ENCODE measurements at places on chromosomes 12 and 14. TPM values are rescaled to one million over a fixed set of nuclear protein-coding genes. Genes with fewer than 3 reads are reported as not detected.
A peak's percentile ranks its signal among the peaks of the same experiment; 100 is the strongest.

SCYL2 gene
- total RNA-seq = 31.0 TPM

- no peak overlapping the region for H3K4me3 ChIP-seq
- no peaks in the 10 kb centered on the region for H3K36me3 ChIP-seq
- peak; percentile 62 for DNase-seq
- H3K27ac ChIP-seq = no peak overlapping the region
- H3K27me3 ChIP-seq = no peaks in the 10 kb centered on the region
Observed at GRCh38 chr12:32533971-32534590, 134.7 kb downstream of the FGD4 start.

RAPGEF3 gene
- total RNA-seq = 5.7 TPM

NID2 gene
- total RNA-seq = not detected

DNA sequence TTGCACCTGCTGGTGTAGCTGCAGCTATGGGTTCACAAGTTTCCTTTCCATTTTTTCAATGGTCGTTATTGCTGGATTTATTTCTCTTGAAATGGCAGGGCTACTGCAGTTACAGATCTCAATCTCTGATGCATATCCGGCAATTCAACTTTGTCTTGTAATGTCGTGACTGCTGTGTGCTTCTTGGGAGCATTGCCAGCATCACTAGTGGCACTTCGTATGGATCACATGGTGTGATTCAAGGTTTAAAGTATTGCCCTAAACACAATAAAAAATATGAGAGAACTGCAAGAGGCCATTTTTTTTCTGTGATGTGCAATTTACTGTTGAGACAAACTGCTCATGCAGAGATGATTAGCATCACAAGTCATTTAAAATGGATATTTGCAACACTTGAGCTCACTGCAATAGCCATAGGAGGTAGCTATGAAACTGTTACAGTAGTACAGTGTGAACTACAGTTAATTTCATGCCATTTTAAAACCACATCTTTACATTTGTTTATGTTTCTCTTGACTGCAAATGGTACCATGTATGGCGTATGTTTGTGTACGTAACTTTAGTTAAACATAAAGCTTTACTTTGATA is 217.4 kb upstream of the PDE3A start:
- H3K27ac ChIP-seq = no peak overlapping the region
- no peak overlapping the region for H3K4me3 ChIP-seq
- no peak for DNase-seq
- no peaks in the 10 kb centered on the region for H3K27me3 ChIP-seq
- no peaks in the 10 kb centered on the region for H3K4me1 ChIP-seq

FBRSL1 gene
- 76.1 TPM for total RNA-seq

DNA sequence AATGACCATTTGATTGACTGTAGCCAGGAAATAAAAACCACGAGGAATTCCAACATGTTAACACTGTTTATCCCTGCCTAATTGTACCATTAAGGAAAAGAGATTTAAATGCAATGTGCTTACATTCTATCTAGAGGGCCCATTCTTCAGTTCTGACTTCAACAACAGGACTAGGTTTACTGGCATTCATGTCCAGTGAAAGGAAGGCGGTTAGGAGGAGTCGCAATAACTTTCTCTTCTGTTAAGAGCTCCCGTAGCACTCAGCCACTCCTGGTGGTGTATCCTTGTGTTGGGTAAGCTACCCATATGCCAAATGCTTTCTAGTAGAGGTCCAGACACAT is 154.7 kb downstream of the STXBP6 start:
- H3K27me3 ChIP-seq = no peaks in the 10 kb centered on the region
- H3K4me3 ChIP-seq = no peak overlapping the region
- no peak for DNase-seq
- H3K36me3 ChIP-seq = no peaks in the 10 kb centered on the region

DNA sequence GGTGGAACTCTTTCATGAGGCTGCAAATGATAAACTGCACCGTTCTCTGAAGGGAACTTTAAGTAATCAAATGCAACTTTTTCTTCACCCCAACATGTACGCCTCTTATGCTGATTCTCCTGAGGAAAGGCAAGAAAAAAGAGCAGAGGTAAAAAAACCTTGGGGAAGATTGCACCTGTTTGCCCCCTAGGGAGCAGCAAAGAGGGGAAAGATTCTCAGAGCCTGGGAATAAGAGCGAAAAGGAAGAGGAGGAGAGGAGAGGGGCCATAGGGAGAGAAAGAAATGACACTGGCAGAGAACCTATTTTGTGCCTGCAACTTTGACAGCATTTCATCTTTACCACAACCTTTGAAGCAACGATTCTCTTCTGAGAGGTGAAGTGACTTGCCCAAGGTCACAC is 254.6 kb downstream of the KSR2 start:
- H3K27me3 ChIP-seq = peaks cover 16% of the 10 kb centered on the region
- H3K36me3 ChIP-seq = no peaks in the 10 kb centered on the region
- no peak for DNase-seq
- no peak overlapping the region for H3K27ac ChIP-seq
- H3K4me3 ChIP-seq = no peak overlapping the region
- no peaks in the 10 kb centered on the region for H3K4me1 ChIP-seq

DNA sequence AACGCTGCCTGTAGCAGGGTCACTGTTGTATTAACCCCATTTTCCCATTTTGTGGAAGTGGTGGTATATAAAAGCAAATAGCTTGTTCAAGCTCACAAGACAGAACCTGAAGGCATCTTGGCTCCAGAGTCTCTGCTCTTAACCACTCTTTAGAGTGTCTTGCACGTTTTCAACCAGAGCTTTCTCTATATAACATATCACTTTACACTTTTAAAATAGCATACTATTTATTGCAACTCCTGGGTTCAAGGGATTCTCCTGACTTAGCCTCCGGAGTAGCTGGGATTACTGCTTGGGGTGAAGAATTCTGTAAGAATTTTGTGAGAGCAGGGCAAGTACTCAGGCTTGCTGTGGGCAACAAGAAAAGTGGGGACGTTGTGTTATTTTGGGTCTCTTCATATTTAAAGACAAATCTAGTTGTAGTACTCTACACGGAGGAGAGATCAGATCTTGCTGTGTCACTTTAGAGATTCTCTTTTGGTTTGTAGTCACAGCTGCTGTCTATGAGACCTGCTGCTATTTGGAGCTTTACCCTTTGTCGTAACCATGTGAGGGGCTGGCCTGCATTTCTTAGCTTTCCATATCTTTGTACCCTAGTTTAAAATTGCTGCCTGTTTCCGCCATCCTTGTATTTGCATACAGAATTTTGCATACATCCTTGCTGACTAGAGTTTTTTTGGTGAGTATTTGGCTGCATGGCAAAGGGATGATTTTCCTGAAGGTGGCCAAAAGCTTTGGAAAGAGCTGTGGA is 40.7 kb downstream of the WDR20 start:
- no peaks in the 10 kb centered on the region for H3K27me3 ChIP-seq
- H3K27ac ChIP-seq = peak overlapping the region; percentile 1
- no peak overlapping the region for H3K4me3 ChIP-seq
- peaks cover 20% of the 10 kb centered on the region for H3K4me1 ChIP-seq

GRCh38 chr12:132276827-132277373 is 52.5 kb downstream of the GALNT9 start:
- H3K27ac ChIP-seq = no peak overlapping the region
- no peaks in the 10 kb centered on the region for H3K36me3 ChIP-seq
- H3K4me3 ChIP-seq = no peak overlapping the region
- H3K4me1 ChIP-seq = no peaks in the 10 kb centered on the region

KCNK10 gene
- not detected for total RNA-seq

DNA sequence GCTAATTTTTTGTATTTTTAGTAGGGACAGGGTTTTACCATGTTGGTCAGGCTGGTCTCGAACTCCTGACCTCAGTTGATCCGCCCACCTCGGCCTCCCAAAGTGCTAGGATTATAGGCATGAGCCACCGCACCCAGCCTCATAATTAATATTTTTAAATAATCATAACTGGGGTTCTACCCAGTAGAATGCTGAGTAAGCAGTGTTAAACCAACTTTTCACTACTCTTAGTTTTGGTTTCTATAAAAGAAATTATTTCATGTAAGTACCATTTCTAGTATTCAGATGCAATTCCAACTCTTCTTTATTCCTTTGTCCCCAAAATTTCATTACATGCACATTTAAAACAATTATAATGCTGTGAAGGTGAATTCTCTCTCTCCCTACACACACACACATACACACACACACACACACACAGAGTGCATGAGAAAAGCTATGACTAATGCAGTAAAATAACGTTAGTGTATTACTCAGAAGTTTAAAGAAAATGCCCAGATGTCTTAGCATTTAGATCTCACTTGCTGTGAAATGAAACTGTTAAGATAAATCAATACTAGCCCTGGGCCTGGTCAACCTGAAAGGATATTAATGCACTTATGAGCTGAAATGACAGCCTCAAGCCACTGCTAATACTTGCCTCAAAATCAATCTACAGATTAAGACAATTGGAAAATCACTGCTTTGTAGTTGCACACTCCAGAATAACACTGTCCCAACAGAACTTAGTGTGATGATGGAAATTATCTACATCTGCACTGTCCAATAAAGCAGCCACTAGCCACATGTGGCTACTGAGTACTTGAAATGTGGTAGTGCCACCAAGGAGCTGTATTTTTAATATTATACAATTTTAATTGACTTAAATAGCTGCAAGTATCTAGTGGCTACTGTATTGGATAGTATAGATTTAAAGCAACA is 36.0 kb downstream of the PTPN21 start:
- H3K36me3 ChIP-seq = no peaks in the 10 kb centered on the region
- peaks cover 5% of the 10 kb centered on the region for H3K4me1 ChIP-seq
- H3K27me3 ChIP-seq = no peaks in the 10 kb centered on the region
- no peak overlapping the region for H3K4me3 ChIP-seq
- no peak for DNase-seq
- H3K27ac ChIP-seq = no peak overlapping the region

DNA sequence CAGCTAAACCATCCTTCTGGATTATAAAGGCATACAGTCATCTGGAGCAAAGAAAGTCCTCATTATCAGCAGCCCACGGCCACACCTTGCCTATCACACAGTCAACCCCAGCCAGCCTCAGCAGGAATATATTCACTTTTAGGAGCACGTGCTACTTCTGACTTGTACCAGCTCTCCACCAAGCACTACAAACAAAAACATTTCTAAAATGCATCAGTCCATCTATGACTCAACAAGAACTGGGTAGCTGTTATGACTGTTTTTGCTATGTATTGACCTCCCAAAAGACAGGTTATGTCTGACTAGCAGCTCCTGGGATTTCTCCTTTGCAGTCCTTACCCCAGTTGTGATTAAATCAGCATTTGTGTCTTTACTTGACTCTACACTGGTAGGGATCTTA is 31.2 kb downstream of the NUAK1 start:
- no peaks in the 10 kb centered on the region for H3K27me3 ChIP-seq
- peaks cover 51% of the 10 kb centered on the region for H3K4me1 ChIP-seq
- DNase-seq = no peak
- peaks cover 8% of the 10 kb centered on the region for H3K36me3 ChIP-seq
- H3K27ac ChIP-seq = peak overlapping the region; percentile 63

- peaks cover 7% of the 10 kb centered on the region for H3K4me1 ChIP-seq
- no peak overlapping the region for H3K4me3 ChIP-seq
- DNase-seq = no peak
- H3K36me3 ChIP-seq = no peaks in the 10 kb centered on the region
Observed at GRCh38 chr12:47202176-47202575, 122.4 kb upstream of the AMIGO2 start.

C1RL gene
- total RNA-seq = 70.4 TPM

GRCh38 chr12:96383991-96384390 is 16.2 kb downstream of the CDK17 start:
- H3K27me3 ChIP-seq = no peaks in the 10 kb centered on the region
- H3K4me3 ChIP-seq = no peak overlapping the region
- no peak overlapping the region for H3K27ac ChIP-seq
- no peaks in the 10 kb centered on the region for H3K4me1 ChIP-seq
- no peaks in the 10 kb centered on the region for H3K36me3 ChIP-seq
- DNase-seq = no peak

DNA sequence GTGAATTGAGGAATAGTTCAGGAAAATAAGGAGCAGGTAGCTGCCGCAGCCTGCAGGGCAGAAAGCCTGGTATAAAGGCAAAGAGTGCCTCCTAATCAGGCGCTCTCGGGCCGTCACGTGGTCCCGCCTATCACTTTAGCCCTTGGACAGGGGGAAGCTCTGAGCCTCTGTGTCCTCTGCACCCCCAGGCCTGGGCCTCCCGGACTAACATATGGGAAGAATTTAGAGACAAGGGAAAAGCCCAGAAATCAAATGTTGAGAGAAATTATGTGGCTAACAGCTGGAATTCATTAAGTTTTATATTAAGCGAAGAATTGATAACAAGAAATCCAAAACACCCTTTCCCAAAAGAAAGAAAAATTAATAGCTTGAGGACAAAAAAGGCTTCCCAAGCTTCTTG is 417.7 kb downstream of the ATP23 start:
- peaks cover 3% of the 10 kb centered on the region for H3K4me1 ChIP-seq
- H3K27ac ChIP-seq = no peak overlapping the region
- H3K27me3 ChIP-seq = no peaks in the 10 kb centered on the region
- no peaks in the 10 kb centered on the region for H3K36me3 ChIP-seq
- H3K4me3 ChIP-seq = no peak overlapping the region

FOXN3 gene
- total RNA-seq = 4.2 TPM

DNA sequence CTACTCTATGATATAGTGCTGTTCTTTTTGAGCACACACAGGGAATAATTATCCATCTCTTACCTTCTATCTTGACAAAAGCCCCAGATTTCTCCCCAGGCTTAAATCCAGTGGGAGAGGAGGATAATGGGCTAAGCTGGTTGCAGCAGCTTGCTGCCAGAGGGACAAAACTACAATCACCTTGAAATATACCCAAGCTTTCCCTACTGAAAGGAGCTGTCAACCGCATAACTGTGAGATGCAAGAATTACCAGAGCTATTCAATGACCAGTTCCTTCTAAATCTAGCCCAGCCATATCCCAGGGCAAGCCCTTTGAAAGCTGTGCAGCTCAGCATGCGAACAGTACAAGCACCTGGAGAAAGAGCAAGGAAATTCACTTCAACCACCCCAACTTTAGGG is 943 bp upstream of the MGAT4C start:
- no peaks in the 10 kb centered on the region for H3K4me1 ChIP-seq
- no peaks in the 10 kb centered on the region for H3K27me3 ChIP-seq
- no peak for DNase-seq
- H3K4me3 ChIP-seq = no peak overlapping the region
- no peak overlapping the region for H3K27ac ChIP-seq

DNA sequence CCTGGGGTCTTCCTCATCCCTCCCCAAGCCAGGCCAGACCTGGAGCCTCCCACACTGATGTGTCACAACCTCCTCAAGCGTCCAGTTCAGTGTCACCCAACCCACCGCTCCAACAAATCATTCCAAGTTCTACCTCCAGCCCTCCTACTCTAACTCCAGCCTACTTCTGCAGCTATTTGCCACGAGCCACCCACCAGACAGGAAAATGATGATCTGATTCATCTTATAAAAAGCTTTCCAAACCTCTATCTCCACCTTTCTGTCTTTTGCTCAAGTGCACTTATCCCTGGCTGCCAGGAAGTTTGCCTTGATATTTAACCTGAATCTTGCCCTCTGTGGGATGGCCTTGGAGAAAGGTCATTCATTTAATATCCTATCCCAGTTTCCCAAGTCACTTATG is 30.2 kb downstream of the SMUG1 start:
- no peaks in the 10 kb centered on the region for H3K4me1 ChIP-seq
- no peak overlapping the region for H3K27ac ChIP-seq
- no peak for DNase-seq
- peaks cover 7% of the 10 kb centered on the region for H3K27me3 ChIP-seq
- H3K36me3 ChIP-seq = no peaks in the 10 kb centered on the region

- 0 out of 2 replicates have a peak overlapping the region, but pooled peaks have one; percentile 1 for H3K27ac ChIP-seq
- no peak overlapping the region for H3K4me3 ChIP-seq
- H3K4me1 ChIP-seq = peaks cover 22% of the 10 kb centered on the region
- H3K36me3 ChIP-seq = peaks cover 5% of the 10 kb centered on the region
- no peaks in the 10 kb centered on the region for H3K27me3 ChIP-seq
- no peak for DNase-seq
Observed at GRCh38 chr12:65898241-65898640, 74.0 kb downstream of the HMGA2 start.

GPR135 gene
- total RNA-seq = 15.2 TPM

GRCh38 chr12:104741077-104741476 is 217.0 kb downstream of the SLC41A2 start:
- DNase-seq = no peak
- no peaks in the 10 kb centered on the region for H3K27me3 ChIP-seq
- H3K27ac ChIP-seq = no peak overlapping the region
- H3K4me1 ChIP-seq = no peaks in the 10 kb centered on the region
- no peaks in the 10 kb centered on the region for H3K36me3 ChIP-seq
